ENCODE measurements at places on chromosomes 1 and 21.

DNA sequence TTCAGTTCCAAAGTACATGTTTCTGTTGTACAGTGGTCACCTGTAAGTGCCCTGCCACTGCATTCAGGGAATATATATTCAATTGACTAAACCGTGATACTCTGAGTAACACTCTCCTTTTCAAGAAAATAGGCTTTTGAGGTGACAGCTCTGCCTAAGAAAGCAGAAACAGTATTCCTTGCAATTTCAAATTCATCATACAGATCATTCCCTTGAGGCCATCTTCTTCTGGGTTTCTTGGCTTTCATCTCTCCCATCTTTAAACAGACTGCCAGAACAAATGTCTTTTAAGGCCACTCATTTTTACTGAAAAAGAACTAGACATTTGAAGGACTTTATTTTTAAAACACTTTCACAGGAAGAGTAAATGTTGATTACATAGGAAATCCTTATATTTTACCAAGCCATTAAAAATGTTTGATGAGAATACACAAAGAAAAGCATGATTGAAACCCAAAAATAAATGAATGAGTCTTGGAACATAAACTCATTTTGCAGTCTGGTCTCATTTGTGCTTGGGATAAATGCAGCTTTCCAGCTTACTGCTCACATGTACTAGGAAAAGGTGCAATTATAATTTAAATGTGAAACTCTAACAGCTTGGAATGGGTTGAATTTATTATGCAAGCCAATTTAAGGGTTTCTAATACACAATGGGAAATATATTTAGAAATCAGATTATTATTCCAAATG is 34.7 kb downstream of the PLPPR5 start:
- DNase-seq = no peak

DNA sequence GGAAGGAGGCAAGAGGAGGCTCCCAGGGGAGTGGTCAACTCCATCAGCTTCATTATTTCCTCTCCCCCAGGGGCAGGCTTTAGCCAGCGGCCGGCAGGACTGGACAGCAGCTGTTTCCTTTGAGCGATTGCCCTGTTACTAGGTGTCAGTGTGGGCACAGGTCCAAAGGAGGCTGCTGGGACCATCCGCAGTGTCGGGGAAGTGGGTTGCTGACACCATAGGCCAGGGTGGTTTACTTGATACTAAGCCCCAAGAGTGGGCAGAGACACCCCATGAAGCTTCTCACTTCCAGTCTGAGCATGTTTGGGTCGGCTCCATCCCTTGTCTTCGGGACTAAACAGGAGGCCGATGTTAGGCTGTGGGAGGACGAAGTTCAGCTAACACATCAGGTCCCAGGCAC is 63.6 kb downstream of the KAZN start:
- DNase-seq = no peak

DNA sequence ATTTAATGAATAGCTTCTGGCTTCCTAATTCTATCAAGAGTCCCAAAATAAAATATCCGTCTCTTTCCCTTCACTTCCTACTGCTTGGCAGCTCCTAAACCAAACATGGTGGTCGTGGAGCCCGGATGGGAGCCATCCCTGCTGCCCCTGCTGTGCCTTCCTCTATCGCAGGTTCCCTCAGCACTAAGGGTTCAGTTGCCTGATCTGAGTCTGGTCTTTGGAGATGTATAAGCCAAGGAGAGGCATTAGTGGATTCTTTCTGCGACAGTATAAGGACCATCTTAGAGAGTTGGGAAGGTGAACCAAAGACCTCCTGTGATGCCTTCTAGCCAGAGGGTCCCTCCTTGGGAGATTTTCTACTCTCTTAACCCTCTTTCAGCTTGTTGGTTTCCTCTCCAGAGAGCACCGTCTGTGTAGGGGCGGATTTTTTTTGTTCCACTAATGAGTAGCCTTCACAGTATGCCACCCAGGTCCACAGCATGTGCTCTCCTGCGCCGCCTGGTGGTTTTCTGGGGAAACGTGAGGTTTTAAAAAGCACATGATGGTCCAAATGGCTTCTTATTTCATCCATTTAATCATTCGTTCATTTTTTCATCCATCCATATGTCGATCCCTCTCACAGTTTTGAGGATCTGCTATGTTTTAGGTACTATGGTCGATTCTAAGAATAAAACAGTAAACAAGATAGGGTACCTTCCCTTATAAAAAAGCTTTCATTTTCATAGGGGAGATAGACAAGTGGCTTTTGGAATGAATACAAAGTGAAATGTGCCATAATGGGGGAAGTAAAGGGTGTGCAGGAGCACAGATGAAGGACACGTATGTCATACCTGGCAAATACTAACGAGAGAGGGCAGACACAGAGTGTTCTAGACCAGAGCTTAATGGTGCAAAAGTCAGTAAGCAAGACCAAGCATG is 71.0 kb downstream of the NFASC start:
- DNase-seq = peak; percentile 33

DNA sequence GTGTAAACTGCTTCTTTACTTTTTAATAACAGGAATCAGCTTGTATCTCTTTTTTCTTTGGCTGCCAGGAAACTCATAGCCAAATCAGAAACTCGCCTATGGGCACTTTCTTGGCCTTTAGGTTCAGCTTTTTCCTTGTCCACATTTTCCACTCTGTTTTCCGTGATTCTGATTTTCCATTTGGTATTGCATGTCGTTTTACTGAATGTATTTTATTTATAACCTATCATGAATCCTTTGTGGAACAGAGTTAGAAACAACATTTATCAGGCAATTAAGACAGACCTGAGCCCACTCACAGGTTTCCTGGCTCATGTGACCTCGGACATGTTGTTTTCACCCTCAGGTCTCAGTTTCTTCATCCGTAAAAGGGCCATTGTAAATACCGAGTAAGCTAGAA is 5.3 kb upstream of the ECE1 start:
- DNase-seq = no peak

GRCh38 chr1:57341721-57342120 is 82.1 kb downstream of the DAB1 start:
- no peak for DNase-seq

GRCh38 chr1:23701996-23702395 is 10.4 kb downstream of the RPL11 start:
- DNase-seq = no peak

GRCh38 chr1:21451981-21452411 is 12.1 kb downstream of the NBPF3 start:
- DNase-seq = no peak

DNA sequence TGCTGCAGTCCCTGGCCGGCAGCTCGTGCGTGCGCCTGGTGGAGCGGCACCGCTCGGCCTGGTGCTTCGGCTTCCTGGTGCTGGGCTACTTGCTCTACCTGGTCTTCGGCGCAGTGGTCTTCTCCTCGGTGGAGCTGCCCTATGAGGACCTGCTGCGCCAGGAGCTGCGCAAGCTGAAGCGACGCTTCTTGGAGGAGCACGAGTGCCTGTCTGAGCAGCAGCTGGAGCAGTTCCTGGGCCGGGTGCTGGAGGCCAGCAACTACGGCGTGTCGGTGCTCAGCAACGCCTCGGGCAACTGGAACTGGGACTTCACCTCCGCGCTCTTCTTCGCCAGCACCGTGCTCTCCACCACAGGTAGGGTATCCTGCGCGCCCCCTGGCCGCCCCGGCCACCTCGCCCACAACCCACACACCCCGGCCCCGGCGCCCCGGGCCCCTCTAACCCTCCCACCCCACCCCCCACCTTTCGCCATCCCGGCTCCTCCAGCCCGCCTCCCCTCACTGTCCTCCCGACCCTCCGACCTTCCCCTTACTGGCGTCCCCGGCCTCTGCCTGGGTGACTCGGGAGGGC is 352 bp downstream of the KCNK1 start:
- DNase-seq = no peak

GRCh38 chr1:19435851-19436455 is 49.4 kb downstream of the CAPZB start:
- no peak for DNase-seq

DNA sequence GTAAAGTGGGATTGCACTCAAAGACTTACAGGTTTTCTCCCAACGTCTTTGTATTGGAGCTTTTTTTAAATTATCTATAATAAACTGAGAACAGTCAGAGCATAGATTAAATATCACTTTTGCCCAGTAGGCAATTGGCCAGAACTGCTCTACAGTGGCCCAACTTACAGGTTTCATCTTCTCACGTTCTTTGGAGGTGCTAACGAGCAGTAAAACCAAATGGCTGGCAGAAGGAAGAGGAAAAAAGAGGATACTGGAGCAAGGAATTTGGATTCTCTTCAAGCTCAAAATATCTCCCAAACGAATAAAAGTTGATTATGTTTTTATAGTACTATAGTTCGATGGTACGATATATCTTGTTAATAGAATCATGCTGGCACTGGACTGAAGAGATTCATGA is 201.1 kb downstream of the ROR1 start:
- DNase-seq = no peak

DNA sequence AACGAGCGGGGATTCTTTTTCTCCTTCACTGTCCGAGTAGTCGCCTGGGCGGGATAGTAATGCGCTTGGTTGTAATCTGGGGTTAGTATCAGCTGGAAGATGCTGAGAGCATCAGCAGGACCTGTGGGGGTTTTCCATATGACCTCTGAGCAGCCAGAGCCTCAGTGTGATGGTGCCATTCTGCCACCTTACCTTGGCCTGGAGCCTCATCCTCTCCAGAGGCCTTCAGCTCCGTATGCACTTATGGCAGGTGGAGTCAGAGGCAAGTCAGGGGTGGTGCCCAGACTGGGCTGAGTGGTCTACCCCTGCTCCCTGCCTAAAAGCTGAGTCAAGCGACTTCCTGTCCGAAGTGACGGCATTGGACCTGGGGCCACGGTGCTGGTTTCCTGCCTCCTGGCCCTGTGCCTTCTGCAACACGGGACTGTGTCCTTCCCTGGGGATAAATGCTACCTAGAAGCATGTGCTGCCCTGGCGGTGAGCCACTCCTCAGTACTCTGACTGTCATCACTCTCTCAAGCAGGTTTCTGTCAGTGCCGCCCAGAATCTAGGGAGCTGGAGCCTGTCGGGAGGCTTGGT is 24.7 kb downstream of the TENT5C start:
- no peak for DNase-seq

- no peak for DNase-seq
Measured at GRCh38 chr1:189606795-189607476, 870.7 kb downstream of the BRINP3 start.

GRCh38 chr1:246579818-246580217 is 13.6 kb downstream of the CNST start:
- no peak for DNase-seq

DNA sequence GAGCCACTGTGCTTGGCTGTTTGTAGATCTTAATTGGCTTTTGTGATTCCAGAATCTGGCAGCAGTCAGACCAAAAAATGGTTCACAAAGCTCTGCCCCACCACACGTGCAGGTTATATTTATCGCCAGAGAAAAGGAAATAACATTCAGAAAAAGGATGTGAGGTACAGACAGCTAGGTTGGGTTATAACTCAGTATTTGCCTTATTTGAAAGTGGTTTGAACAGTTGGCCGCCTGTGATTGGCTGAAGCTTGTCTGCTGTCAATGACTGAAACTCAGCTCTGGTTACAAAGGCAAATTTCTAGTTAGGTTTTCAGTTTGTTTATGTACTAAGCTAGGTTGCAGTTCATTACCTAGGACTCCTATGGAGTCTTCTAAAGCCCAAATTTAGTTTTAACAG is 9.6 kb downstream of the SH3BGR start:
- DNase-seq = no peak

GRCh38 chr1:12426030-12426429 is 192.0 kb downstream of the DHRS3 start:
- DNase-seq = no peak

DNA sequence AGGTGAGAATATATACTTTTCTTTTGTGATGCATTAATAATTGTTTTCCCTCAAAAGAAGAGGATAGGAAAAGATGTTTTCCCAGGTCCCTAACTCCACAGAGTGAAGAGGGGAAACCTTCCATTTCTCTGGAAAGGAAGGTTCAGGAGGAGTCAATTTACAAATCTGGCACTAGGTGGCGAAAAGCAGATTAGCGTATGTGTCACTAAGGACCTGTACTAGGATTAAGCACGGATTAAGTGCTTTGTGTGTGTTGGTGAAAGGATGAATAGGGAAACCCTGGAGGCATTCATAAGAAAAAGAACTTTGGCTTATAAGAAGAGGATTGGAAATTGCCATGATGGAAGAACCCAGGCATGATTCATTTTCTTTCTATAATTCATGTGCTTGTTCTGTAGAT is 410.1 kb upstream of the PLXNA2 start:
- no peak for DNase-seq

- no peak for DNase-seq
Measured at GRCh38 chr1:232902774-232903350, 47.5 kb upstream of the NTPCR start.

DNA sequence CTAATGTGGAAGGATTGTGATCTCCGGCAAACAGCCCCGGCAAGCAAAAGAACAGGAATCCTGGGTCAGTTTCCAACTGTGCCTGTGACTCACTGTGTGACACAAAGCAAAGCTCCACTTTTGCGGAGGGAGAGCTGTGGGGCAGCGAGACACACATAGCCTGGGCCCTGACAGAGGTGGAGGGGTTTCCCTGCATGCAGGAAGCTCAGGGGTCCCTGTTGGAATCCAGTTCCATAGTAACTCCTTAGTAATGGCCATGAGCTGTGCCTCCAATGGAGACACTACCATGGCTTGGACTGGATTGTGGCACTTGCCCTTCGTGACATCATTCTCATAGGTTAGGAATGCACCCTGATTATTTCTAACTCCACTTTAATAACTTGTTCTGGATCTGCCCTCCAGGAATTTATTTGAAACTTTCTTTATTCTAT is 47.0 kb upstream of the ATF3 start:
- DNase-seq = no peak

DNA sequence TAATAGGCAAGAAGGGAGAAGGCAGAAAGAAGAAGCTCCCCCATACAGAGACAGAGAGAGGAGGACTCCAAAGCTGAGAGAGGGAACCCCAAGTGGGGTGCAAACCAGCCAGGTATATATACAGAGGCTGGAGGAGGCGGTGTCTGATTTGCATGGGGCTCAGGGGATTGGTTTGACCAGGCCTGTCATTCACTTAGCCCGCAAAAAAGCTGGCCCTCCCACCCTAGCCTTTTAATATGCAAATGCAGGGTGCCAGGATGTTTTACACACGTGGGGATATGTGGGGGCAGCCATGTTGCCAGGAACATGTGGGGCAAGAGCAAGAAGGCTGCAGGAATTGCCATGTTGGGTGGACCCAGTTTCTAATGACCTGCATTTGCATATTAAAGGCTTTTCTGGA is 37.0 kb upstream of the TENT5B start:
- no peak for DNase-seq

GRCh38 chr1:233090746-233091494 is 140.5 kb downstream of the NTPCR start:
- DNase-seq = no peak

DNA sequence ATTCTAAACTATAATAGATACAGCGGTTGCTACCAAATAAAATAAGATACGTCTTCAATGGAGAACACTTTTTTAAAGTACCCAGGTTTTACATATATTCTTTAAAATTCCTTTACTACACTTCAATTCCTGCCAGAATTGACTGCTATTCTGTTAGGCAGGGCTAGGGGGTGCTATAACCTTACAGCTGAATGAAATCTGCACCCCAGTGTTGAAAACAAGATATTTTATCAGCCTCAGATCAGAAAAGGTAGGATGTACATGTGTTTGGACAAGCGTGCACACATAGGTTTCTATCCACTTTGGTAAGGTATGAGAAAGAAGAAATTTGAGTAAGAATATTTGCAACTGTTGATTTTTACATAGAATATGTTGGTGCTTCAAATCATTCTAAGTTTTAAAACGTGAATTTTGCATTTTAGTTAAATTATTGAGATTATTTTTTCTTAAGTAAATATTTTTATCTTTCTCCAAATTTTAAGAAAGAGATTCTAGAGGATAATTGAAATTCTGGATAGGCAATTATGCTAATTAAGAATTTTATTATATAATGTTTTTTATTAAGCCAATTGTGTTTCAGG is 490.8 kb upstream of the ADGRL4 start:
- DNase-seq = no peak

Data from CD4-positive, alpha-beta T cell treated with Interleukin-10 for 1 hour (primary cell).